ENCODE measurements at places on chromosomes 16 and 17. TPM values are rescaled to one million over a fixed set of nuclear protein-coding genes. Genes with fewer than 3 reads are reported as not detected.

Gene SDR42E2
- not detected for total RNA-seq

- no peak for DNase-seq
These were observed 5.0 kb downstream of the TBKBP1 start for GRCh38 chr17:47698749-47699535.

GRCh38 chr17:63976702-63977101 lies 4.0 kb upstream of the SCN4A start:
- no peak for DNase-seq

DNA sequence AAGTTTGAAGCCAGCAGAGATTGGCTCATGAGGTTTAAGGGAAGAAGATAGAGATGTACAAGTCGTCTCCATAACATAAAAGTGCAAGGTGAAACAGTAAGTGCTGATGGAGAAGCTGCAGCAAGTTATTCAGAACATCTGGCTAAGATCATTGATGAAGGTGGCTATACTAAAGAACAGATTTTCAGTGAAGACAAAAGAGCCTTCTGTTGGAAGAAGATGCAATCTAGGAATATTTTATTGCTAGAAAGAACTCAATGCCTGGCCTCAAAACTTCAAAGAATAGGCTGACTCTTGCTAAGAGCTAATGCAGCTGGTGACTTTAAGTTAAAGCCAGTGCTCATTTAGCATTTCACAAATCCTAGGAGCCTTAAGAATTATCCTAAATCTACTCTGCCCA lies 26.0 kb downstream of the CCL4 start:
- DNase-seq, result no peak

GRCh38 chr16:87636050-87636684 lies 33.9 kb downstream of the JPH3 start:
- DNase-seq, result peak; percentile 88

- no peak for DNase-seq
These were observed 257.2 kb upstream of the ASIC2 start for GRCh38 chr17:33550261-33550660.

GRCh38 chr16:64440005-64440404 lies 681.9 kb downstream of the CDH11 start:
- no peak for DNase-seq

GRCh38 chr16:84827131-84827574 lies 7.4 kb downstream of the CRISPLD2 start:
- no peak for DNase-seq

DNA sequence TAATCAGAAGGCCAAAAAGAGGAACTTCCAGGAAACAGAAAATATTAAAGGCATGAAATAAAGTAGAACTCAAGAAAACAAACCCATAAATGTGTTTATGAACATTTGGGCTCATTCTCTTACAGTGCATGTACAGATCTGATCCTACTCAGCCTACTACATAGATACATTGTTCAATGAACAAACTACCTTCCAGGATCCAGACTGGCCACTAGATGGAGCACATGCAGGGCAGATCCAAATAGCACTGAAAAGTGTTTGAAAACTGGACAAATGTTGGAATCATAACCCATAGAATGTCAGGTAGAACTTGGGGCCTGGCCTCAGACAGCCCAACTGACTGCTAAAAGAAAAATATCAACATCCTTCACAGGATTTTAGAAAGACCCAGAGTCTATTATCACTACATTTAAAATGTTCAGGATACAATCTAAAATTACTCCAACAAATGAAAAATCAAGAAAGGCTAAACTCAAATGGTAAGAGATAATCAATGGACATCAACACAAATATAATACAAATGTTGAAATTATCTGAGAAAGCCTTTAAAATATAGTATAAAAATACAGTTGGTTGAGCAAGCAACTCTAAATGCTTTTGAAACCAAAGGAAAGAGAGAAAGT lies 122.4 kb upstream of the NUDT7 start:
- DNase-seq, result no peak
